ENCODE measurements at places on chromosomes 12 and 14.

DNA sequence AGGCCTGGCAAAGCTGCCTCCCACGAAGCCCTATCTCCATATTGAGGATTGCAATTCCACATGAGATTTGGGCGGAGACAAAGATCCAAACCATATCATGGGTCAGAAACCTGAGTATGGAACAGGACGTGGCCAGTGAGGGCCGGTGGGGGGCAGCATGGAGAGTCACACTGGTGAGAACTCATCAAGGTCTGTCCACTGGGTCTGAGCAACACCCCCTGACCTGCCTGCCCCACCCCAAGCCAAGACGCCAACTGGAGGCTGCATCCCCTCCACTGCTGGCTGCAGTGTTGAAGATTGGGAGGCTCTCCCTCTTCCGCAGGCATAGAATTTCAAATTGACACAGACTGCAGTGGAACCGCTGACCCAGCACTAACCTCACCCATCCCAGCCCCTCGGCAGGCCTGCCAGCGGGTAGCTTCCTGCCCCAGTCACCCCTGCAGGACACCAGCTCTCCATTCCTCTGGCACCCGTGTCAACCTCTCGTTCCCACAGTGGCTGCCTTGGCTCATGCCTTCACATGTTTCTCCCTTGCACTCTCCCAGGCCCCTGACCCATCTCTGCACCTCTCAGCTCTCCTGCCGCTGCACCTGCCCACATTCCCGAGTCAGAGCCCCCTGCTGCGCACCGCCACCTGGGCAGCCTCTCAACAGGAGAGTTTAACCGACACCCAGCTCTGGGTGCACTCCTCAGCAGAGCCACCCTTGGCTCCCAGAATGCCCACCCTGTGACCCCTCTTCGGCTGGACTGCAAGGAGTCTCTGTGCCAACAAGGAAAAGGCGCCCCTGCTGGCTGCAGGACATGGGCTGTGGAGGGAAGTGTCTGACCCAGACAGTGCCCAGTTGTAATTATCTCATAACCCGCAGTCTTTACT lies 45.2 kb upstream of the PPP2R5C start:
- DNase-seq: no peak

DNA sequence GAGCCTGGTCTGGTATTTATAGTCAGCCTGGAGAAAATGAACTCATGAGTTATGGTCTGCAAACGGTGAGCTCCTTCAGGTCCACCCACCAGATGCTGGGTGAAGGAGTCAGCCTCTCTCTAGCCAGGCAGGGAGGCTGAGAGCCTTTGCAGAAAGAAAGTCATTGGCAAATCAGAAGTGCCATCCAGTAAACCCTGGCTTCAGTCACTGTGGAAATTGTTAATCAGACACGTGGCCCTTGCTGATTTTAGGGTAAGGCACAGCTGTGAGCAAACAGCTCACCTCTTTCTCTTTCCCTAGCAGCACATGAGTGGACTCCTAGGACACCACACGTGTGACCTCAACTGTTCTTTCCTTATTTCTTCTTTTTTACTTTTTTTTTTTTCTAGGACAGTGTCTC lies 44.9 kb downstream of the CHST11 start:
- DNase-seq: no peak

DNA sequence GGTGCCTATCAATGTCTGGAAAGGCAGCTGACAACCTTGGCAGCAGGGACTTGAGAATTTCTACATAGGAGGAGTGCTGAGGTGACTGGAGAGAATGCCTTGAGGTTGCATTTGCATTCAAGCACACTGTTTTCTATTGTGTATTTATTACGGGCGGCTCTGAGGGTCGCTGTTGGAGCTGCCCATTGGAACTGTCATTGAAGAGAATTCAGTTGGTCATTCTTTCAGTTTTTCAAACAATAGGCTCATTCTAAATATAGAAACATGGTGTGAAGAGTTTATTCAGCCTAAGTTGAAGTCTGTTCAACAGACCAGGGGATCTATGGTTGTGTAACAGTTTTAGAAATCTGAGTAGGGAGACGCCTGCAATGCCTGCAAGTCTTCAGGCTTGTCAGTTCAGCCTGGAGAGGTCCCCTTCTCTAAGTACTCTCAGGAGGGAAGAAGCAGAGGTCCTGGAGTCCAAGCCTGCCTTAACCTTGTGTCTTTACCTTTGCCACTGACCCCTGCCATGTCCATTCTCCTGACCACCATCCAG lies 9.8 kb upstream of the ABHD12B start:
- no peak for DNase-seq

GRCh38 chr14:102362084-102362483 lies 606 bp downstream of the CINP start:
- no peak for DNase-seq

DNA sequence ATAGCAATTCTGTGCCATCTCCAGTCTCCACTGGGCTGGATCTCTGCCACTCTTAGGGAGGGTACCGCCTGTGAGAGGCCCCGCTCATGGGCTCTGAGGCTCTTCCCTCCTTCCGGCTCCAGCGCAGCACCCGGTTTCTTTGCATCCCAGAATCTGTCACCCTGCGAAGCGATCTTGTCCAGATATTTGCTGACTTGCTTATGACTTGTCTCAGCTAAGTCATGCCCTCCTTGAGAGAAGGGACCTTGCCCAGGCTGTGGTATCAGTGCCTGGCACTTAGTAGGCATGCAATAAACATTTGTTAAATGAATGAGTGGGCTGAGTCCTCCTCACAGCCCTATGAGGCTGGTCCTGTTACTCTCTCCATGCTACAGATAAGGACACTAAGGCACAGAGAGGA lies 13.4 kb downstream of the KRT80 start:
- DNase-seq: no peak

GRCh38 chr12:53255996-53256395 lies 12.1 kb upstream of the ESPL1 start:
- no peak for DNase-seq

DNA sequence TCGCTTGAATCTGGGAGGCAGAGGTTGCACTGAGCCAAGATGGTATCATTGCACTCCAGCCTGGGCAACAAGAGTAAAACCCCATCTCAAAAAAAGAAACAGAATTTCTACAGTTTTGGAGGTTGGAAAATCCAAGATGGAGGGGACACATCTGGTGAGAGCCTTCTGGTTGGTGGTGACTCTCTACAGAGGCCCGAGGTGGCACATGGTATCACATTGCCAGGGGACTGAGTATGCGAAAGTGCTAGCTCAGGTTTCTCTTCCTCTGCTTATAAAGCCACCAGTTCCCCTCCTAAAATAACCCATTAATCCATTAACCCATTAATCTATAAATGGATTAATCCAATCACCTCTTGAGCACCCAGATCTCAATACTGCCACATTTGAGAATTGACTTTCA lies 70.8 kb upstream of the DACT1 start:
- no peak for DNase-seq
